ENCODE measurements at places on chromosomes 1 and 21.
A peak's percentile ranks its signal among the peaks of the same experiment; 100 is the strongest.

DNA sequence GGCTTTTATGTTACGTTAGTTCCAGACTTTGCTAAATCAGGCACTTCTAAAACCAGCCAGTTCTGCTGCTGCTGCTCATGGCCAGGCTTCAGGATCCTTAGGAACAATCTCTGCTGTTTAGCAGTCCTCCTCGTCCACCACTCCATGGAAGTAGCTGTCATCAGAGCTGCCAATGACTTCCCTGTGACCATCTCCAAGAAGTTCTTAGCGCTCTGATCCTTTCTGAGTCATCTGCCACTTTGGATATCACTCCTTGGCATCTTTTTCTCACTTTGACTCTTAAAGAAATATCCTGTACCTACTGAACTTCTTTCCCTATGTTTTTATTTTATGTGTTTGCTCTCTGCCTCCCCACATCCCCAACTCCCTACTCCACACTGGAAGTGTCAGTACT lies 14.7 kb upstream of the IRF2BP2 start:
- DNase-seq: no peak

DNA sequence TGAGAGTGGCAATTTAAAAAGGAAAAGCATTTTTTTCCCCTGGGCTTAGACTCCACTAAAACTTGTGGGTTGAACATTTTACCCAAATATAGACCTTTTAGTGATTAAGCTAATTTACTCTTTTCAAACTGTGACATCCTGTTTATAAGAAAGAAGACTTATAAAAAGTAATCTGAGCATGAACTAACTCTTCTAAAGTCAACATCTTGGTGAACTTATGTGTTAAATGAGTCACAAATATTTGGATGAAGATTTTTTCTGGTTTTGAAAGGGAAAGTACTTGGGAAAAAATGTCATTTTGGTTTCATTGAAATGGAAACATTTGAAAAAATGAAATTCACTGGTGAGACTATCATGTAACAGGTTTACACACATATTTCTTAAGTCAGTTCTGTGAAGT lies 109.8 kb downstream of the KCNK2 start:
- DNase-seq: no peak

DNA sequence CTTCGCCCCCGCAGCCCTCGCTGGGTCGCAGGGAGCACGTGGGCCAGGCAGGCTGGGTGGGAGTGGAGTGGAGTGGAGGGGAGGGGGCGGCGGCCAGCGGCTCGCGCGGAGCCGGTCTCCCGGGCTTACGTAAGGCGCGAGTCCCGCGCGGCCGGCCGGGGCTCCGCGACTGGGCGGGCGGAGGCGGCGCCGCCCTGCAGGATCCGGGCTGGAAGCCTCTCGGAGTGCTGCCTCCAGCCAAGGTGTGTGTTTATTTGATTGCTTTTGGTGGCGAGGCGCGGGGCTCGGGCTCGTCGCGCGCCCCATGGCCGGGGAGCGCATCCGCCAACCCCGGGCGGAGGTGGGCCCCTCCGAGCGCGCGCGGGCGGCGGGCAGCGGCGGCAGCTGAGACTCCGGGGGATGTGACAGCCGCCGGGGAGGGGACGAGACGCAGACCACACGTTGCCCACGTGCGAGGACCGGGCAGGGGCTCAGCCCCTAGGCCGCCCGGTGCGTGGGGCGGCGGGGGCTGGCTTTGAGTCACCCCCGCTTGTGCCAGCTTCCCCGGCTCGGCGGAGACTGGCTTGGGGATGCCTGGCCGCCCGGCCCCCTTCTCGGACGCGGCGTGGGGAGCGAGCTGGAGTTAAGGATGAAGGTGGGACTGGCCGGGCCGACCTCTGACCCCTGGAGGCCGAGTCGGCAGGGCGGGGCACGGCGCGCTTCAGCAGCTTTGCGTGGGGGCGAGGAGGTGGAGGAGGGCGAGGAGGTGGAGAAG lies 402 bp upstream of the AK4 start:
- DNase-seq: no peak

- DNase-seq: no peak
Measured at GRCh38 chr1:46532095-46532494, 19.4 kb downstream of the KNCN start.

DNA sequence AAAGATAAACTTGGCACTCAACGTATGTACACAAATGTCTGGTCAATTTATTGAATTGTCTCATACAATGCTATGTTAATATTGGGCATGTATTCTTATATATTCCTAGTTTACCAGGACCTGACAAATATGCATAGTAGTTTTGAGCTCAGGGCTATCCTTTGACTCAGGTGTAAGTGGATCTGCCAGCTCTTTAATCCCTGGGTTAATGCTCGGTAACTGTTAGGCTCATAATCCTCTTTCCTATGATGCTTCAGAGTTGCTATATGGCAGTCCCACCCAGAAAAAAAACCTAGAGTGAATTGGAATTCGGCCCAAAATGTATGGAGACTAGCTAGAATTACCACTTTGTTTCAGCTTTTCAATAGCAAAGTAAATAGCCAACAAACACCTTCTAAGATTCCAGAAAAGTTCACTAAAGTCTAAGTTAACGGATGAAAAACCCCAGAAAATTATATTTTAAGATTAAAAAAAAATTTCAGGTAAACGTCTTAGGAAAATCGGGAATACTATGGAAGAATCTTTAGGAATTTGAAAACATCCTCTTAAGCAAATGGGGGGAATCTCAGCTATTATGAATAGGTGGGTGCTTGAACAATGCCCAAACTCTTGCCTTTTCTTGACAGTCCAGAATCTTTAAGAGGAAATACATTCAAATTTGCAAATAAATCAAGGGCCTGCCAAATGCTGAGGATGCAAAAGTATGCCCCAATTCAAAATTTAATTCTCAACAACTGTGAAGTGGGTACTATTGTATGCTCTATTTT lies 10.9 kb downstream of the H3-3A start:
- no peak for DNase-seq

DNA sequence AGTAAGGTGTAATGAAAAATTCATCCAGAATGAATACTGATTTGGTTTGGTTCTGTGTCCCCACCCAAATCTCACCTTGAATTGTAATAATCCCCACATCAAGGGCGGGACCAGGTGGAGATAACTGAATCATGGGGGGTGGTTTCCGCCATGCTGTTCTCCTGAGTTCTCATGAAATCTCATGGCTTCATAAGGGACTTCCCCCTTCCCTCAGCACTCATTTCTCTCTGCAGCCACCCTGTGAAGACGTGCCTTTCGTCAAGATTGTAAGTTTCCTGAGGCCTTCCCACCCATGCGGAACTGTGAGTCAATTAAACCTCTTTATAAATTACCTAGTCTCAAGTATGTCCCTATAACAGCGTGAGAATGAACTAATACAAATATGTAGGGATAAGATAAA lies 5.5 kb upstream of the SYNJ1 start:
- no peak for DNase-seq

DNA sequence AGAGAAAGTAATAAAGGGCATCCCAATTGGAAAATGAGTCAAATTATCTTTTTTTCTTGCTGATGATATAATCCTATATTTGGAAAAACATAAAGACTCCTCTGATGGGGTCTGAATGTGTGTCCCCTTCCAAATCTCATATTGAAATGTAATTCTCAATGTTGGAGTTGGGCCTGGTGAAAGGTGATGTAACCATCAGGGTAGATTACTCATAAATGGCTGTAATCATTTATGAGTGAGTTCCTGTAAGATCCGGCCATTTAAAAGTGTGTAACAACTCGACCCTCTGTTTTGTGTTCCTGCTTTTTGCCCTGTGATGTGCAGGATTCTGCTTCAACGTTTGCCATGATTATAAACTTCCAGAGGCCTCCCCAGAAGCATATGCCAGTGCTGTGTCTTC lies 44.3 kb upstream of the MAP1LC3C start:
- DNase-seq: no peak

DNA sequence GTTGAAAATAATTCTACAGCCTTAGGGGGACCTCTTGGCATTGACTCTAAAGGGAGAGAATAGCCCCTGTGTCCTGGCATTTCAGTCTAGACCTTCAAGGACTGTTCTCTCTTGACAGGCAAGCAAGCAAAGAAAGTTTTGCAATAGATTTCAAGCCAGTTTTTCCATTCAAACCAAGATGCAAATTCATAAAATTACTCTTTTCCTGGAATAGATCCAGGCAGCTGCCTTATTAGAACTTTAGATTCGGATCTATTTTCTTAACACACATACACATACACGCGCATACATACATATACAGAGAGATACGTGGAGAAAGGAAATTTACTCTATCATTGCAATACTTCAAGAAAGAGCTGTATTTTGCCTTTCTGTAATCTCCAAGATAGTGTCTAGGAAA lies 129.4 kb downstream of the EDEM3 start:
- no peak for DNase-seq

DNA sequence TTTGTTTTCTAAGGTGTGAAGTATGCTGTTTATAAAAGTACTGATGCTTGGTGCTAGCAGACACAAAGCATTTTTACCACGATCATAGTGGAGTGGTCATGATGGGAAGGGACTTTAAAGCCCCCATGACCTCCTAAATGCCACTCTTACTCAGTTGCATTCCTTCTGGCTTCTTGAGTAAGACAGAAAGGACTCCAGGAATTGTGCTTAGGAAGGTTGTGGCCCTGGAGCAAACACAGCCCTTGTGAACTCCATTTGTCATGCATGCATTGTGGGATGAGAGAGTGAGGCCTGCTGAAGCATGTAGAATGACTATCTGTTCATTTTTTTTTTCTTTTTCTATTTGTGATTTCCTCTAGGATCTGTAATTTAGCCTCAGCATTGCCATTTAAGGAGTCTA lies 34.2 kb downstream of the AK5 start:
- no peak for DNase-seq

GRCh38 chr1:69167876-69168275 lies 399.8 kb upstream of the LRRC7 start:
- no peak for DNase-seq

GRCh38 chr1:1179983-1180861 lies 6.5 kb downstream of the TTLL10 start:
- DNase-seq: no peak

DNA sequence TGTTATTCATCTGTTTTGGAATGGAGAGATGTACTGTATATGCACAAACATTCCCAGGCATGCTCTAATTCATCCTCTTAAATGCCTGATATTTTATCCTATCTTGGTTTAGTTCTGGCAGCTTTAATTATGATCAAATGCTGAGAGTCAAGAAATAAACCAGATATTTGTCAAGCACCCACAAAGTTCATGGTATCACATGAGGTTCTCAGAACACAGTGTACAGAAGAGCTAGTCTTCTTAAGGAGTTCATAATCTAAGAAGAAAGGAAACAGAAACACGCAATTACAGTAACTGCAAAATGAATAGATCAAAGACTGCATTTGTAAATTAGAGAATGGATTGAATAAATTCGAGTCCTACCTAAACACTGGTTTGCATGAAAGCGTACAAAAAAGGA lies 58.3 kb upstream of the KCNH1 start:
- no peak for DNase-seq

- DNase-seq: no peak
Measured at GRCh38 chr1:171366085-171366484, 52.1 kb downstream of the FMO4 start.

- peak; percentile 93 for DNase-seq
Measured at GRCh38 chr21:36060159-36060921, at the start of gene SETD4. TSS of gene SETD4 (minus strand) at chr21:36060526. CDS start at chr21:36058888, 1,638 bp downstream.

DNA sequence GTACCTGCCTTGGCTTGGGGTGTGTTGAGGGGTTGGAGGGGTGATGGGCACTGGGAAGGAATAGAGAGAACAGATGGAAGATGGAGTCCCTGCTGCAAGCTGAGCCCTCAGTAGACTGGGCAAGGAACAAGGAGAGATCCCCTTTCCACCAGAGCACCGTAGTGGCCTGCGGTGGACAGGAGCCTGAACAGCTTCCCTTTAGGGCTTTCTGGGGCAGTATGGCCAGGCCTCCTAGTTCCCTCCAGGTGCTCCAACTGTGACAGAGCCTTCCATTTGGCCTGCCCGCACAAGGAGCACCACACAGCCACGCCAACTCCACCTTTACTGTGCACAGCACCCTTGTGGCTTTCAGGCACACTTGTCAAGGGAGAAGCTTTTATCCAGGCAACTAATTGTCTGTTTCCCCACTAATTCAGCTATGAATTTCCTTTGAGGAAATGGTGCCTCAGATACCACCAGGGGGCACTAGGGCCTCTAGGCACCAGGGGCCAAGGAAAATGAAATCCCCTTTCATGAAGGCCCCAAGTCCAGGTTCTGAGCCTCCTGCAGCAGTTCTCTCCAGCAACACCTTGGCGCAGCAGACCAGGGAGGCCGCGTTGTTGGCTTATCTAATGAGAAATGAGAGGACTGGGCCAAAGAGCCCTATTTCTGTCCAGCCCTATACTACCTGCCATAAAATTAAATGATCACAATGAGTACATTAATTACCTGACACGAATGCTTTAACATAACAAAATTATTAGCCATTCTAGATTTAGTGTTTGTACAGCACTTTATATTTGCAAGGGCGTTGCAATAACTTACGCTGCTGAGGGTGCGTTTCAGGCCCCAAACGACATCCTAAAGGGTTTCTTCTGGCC lies 23.1 kb upstream of the ERI3 start:
- DNase-seq: peak; percentile 38

DNA sequence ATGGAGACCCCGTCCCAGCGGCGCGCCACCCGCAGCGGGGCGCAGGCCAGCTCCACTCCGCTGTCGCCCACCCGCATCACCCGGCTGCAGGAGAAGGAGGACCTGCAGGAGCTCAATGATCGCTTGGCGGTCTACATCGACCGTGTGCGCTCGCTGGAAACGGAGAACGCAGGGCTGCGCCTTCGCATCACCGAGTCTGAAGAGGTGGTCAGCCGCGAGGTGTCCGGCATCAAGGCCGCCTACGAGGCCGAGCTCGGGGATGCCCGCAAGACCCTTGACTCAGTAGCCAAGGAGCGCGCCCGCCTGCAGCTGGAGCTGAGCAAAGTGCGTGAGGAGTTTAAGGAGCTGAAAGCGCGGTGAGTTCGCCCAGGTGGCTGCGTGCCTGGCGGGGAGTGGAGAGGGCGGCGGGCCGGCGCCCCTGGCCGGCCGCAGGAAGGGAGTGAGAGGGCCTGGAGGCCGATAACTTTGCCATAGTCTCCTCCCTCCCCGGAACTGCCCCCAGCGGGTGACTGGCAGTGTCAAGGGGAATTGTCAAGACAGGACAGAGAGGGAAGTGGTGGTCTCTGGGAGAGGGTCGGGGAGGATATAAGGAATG lies 505 bp downstream of the LMNA start:
- DNase-seq: no peak

DNA sequence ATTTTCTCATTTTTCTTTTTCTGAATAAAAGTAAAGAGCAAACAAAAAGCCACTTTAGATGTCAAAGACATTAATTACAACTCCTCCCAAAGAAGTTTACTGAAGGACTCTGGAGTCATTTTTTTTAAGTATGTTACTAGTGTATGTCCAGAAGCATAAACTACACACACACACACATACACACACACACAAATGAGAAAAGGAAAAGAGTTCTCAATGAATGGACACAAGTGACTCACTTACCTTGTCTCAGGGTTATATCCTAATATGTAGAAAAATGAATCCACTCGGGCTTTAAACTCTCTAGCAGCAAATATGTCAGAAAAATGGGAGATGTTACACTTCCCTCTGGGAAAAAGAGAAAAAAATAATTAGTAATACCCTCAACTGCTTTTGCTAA lies 223.1 kb downstream of the SLC45A1 start:
- no peak for DNase-seq

DNA sequence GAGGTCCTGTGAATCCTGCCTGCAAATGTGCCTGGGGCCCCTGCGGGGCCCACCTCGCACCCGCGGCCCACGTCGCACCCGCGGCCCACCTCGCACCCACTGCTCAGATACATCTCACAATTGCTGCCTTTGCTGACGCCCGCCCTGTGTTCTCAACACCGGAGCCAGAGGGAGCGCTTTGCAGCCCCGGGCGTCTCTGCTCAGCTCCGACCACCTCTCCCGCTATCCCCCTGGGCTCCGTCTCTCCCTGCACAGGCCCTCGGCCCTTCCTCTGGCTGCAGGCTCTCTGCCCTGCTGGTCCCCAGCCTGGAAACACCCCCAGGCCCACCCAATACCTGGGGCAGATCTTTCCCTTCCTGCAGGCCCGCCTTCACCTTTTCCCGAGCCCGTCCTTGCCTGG lies 44.8 kb downstream of the TP73 start:
- DNase-seq: no peak

Data from nucleus accumbens (tissue), 56 donors.